ACHN (cell line): ENCODE measurements at places on chromosomes 12 and 14.

GRCh38 chr14:56243110-56243509 lies 124.9 kb downstream of the PELI2 start:
- no peak for DNase-seq

- no peak for DNase-seq
Observed at GRCh38 chr12:103698752-103699560, 111.9 kb downstream of the STAB2 start.

DNA sequence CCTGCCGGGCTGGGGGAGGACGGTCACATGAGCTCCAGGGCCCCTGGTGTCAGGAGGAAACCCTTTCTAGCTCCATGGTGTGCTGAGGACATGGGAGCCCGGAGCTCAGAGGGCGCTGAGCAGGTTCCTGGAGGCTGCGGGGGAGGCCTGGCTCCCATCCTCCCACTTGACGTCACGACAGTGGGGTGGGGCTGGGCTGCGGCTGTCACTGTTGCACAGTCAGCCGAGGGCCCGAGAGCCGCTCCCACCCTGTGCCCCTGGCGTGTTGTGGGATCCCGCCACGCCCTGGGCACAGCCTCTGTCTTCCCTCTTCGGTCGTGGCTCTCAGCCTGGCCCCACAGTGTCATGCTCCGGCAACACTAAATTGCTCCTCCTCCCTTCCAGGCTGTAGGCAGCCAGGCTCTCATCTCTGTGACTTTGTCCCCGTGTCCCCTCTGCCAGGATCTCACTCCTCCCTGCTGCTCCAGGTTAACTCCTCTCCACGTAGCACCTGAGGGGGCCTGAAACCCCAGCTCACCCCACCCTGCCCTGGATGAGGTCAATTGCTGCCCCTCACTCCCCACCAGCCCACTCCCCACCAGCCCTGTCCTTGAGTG lies 33.0 kb downstream of the BEGAIN start:
- DNase-seq = no peak

DNA sequence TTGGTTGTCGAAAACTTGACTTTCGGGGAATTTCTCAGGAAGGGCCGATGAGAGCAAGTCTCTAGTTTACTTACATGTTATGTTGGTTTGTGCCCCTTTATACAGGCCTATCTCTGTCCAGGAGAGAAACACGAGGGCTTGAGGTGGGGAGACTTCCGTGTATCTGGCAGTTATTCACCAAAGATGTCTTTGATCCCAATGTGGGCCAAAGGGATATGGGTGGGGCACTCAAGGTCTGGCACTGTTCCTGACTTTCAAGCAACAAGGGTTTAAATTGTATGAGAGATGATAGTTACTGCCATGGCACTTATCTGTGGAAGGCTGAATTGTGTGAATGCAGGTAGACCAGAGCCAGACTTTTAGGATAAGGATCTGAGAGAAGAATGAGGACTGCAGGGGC lies 137.2 kb upstream of the DHRS4 start:
- no peak for DNase-seq

DNA sequence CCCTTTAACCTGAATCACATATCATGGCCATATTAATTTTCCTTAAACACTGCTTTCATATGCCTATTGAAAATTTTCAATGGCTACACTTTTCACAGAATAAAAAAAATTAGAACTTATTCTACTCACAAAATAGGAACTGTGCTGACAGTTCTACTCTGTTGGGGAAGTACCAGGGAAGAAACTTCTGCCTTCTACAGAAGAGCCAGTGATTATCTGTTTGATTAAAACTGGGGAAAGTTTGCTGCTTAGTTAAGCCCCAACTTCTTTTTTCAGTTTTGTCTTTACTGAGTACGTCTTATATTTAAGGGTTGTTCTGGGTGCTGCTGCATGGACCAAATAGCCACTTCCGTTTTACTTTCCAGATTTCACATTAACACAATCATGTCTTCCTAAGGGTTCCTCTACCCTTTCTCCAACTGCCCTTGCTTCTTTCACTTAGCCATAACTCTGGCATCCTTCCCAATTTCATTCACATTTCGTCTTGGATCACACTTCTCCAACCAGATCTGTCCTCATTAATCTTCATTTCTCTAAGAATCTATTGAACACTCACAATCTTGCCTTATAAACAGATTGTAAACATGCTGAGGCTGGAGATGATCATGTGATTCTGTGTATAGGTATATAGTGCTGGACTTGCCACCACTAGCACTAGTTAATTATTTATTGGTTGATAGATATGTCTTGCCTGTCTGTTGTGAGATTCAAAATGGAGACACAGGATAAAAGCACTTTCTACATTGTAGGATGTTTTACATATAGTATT lies 1.9 kb upstream of the SEL1L start:
- no peak for DNase-seq

DNA sequence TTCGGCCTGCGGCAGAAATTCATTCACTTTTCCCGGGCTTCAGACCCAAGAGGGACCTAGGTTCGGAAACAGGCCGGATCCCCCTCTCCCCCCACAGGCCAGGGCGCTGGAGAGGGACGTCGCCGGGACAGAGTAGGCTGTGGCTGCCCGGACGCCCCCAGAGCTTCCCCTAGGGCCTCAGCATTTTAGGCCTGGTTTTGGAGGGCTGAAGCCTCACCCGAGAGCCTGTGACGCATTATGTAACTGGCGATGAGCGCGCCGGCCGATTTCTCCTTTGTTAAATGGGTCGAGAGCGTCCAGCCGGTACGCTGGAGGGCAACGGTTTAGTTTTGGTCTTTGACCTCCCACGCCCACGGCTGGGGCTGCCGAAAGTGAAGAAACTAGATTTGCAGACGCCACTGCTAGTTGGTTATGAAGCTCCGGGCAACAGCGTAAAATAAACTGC lies 657 bp downstream of the PEBP1 start:
- DNase-seq = peak; percentile 48

- DNase-seq = no peak
Observed at GRCh38 chr12:7503686-7504415, at the start of gene CD163. CD163 (minus strand) TSS chr12:7503777; CDS start chr12:7503690, 87 bp downstream.

GRCh38 chr14:91996948-91997371 lies 42.9 kb downstream of the TRIP11 start:
- DNase-seq = peak; percentile 91

GRCh38 chr14:68234101-68234905 lies 414.7 kb downstream of the RAD51B start:
- no peak for DNase-seq

GRCh38 chr12:87804386-87804785 lies 224.8 kb downstream of the C12orf50 start:
- DNase-seq = no peak

DNA sequence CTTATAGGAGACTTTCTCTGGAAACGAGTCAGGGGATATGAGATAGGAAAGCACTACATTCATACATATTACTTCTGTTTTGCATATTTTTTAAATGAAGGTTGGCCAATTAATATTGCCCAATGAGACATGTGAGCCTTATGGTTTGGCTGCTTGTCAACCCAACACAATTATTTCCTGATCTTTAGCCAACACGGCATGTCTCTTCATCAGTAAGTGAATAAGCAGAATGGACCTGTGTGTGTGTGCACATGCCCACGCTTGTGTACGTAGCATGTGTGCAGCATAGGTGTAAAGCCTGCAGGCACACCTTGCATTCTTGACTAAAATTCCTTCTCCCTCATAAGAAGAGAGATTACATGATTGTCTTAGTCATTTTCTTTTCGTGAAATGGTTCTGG lies 88.3 kb downstream of the STON2 start:
- no peak for DNase-seq

DNA sequence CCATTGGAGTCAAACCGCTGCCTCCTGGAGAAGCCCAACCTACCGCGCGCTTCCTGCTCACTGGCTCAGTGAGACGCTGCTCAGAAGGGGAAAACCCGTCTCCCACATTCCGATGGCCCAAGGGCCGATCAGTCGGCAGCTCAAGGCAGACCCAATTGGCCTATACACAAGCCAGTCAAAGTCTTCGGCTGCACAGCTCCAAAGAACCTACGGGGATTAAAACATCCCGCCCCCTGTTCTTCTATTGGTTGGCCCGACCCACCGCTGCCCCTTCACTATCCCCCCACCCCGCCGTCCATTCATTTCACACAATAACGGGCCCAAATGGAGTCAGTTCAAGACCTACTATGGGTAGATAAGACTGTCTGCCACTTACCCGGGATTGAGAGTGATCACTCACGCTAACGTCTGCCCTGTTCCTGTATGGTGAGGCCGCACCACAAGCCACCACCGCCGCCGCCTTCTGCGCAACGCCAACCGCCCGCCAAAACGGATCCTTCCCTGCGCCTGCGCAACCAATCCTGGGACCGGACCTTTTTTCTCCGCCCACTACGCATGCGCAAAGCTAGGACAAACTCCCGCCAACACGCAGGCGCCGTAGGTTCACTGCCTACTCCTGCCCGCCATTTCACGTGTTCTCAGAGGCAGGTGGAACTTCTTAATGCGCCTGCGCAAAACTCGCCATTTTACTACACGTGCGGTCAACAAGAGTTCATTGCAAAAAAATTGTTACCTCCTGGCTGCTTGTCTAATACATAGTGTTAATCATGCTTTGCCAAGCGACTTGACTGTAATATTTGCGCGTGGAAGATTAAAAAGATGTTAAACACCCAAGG lies at the start of gene CBX5:
Gene CBX5 (minus strand): TSS at position 491 of the 836 bp plus-strand sequence. CDS start 22,472 bp downstream, outside the sequence.
- peak; percentile 100 for DNase-seq

DNA sequence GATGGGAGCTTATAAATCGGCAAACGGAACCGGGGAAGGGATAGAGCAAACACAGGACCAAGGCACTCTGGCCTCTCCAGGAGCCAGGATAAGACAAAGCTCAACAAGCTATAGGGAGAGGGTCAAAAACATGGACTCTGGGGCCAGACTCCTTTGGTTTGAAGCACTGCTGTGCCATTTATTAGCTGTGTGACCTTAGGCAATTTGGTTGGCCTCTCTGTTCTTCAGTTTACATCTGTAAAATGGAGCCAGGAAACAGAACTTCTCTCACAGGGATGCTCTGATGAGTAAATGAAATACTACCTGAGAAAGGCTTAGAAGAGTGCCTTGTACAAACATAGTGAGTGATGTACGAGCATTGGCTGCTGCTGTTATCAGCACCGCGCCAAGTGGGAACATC lies 213.3 kb upstream of the PWP1 start:
- DNase-seq = no peak

- DNase-seq = no peak
Observed at GRCh38 chr12:117842630-117843029, 126.2 kb downstream of the KSR2 start.

DNA sequence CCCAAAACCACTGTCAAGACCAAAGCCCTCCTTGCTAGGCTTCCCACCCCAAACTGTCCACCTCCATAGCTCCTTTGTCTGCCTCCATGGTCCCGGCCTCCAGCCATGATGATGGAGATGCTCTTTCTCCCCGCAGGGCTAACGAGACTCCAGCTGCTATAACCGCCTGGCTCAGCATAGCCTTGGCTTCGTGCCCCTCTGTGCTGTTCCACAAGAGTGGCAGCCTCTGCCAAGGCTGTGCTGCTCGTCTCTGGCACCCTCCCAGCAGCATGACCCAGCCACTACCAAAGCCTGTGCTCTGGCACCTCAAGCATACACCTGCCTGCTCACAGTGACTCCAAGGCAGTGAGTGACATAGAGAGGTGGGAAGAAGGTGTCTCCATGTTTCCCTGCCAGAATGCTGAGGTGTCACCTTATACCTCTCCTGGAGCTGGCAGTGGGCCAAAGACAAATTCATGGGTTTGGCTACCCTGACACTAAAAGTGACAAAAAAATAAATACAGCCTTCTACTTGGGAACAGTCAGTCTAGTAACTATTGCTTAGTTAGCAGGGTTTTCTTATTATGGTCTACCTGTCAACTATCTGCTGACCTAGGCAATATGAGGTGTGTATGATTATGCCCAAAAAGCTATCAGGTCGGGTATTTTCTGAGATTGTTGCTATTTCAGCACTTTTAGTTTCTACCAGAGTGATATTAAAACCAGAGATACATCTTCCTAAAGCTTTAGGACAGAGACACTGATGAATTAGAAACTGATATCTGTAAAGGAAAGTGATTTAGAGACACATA lies 16.1 kb upstream of the KRT73 start:
- DNase-seq = no peak

DNA sequence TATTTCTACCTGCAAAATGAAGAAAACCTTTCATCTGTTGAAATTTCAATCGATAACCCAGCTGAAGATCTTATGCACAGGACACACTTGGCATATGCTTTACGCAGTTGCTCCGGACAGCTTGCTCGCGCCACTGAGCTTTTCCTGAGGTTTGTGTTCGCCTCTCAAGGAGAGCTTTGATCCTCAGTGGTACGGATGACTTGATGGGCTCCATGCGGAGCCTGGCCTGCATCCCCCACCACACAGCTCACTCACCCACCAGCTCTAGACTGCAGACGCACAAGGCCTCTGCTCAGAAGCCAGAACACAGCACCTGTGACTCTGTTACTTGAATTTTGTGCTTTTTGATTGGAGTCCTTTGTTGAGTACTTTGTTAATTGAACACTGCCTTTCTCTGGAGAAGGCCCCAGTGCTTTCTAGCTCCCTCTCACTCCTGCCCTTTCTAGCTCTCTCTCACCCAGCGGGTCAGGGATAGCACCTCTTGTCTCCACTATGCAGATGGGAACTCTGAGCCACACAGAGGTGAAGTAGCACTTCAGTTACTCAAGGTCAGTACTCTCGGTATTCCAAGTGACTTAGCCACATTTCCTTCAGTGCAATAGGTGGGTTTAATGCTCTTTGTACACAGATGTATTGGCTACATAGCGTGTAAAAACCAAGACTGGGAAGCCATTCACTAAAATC lies 52.1 kb downstream of the TBC1D30 start:
- DNase-seq = no peak

- peak; percentile 77 for DNase-seq
Observed at GRCh38 chr14:22852940-22853767, 16.8 kb downstream of the MMP14 start.

- DNase-seq = no peak
Observed at GRCh38 chr14:68791902-68792677, 777 bp downstream of the ZFP36L1 start.
